CD4-positive, alpha-beta T cell treated with Interleukin-2 at 100 ng/mL for 4 hours (primary cell): ENCODE measurements at places on chromosomes 1 and 21.

DNA sequence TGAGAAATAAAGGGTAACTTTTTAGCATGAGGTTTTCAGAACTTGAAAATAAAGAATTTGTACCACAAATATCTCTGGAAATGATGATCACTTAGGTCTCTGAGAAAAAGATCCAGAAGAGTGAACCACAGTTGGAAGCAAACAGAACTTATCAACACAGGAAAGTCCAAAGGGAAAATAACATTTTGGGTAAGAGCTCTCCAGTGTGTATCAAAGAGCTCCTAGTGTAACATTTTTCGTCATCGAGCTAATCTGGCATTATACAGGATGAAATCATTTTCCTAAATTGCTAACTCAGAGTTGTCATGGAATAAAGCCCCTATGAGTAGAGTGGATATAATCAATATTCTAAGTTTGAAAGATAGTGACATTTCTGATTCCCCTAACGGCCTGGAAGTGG lies 104.0 kb downstream of the LMO4 start:
- DNase-seq = no peak

DNA sequence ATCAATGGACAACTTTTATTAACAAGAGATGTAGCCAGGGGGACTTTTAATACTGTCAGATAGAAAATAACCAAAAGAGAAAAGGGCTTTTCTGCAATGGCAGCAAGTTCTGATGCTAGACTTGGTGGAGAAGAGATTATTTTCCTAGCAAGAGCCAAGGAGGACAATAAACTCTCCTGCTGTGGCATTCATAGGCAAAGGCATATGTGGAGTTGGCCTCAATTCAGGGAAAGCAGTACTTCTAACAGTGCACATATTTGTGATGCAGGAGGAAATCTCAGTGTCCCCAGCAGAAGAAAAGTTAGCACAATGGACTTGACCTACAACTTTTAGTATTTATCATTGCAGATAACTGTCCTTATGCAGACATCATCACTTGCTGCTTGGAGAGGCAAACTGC lies 75.1 kb upstream of the GRIK1 start:
- no peak for DNase-seq

DNA sequence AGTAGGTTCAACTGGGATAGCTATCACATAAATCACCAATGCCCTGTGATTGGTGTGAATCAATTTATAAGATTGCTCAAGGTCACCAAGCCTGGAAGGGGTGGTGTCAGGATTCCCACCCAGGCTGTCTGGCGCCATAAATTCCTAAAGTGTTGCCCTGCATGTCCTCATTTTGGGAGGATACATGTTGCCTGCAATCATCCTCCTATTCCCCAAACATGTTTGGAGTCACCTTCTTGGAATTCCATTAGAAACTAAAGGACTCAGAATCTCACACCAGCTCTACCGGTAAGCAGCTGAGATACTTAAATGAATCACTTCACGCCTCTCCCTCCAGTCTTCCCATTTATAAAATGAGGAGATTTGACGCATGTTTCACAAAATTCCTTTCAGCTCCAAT lies 54.1 kb upstream of the SLC45A1 start:
- DNase-seq = no peak

GRCh38 chr1:76105372-76105771 lies 30.8 kb downstream of the ST6GALNAC3 start:
- no peak for DNase-seq

DNA sequence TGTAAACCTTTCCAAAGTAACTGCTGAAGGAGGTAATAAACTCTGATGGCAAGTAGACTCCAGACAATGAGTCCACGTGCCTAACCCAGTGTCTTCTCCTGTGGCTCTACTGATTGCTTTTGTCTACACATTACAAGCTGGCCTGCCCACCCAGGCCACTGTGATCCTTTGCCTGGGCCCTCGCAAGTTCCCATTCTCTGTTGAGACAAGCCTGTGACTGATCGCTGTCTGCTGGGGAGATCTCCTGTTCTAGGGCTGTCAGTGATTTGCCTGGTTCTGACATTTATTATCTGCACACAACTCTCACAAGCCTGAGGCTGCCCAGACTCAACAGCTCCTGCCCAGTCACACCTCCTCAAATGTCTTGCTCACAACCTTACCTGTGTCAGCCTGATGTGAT lies 81.4 kb downstream of the CYYR1 start:
- DNase-seq = no peak

- no peak for DNase-seq
Measured at GRCh38 chr1:70284366-70284765, 63.2 kb downstream of the SRSF11 start.

- no peak for DNase-seq
Measured at GRCh38 chr1:86263101-86263500, 106.5 kb upstream of the COL24A1 start.

DNA sequence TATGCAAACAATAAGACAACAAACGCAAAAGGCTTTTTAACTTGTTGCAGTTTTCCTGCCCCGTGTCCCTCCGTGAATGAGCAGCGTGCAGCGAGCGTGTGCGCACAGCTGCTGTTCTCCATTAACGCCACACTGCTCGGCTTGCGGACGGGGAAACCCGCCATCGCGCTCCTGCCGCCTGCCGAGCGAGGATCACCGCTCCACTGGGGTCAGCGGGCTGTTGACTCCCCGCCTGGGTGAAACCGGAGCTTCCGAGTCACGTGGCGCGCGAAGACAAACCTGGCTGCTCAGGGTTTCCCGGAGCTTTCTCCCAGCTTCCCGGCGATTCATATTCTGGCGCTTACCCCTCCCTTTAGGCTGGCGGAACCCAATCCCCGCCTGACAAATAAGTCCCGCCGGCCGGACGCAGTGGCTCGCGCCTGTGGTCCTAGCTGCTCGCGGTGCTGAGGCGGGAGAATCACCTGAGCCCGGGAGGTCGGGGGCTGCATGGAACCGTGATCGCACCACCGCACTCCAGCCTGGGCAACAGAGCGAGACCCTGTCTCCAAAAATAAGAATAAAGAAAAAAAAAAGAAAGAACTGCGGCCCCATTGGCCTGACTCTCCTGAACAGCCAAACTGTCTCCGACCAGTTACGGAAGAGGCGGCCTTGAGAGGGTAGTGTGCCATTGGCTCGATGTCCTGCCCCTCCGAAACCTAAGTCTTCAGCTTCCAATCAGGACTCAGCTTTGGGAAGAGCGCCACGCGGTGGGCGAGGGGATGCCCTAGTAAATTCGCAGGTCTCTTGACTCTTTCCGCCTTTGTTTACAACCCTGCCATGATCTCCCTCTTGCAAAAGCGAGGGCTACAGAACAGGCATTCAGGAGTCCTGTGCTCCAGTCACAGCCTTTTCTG lies at the start of gene CREB3L4:
TSS of gene CREB3L4 (plus strand) at position 796 of the 893 bp plus-strand sequence. CDS start 624 bp downstream, outside the sequence.
- peak; percentile 90 for DNase-seq

GRCh38 chr1:215568299-215568692 lies 1.2 kb downstream of the KCTD3 start:
- no peak for DNase-seq

GRCh38 chr1:194281376-194281775 lies 1095.0 kb upstream of the B3GALT2 start:
- no peak for DNase-seq

- DNase-seq = no peak
Measured at GRCh38 chr1:31574749-31575368, 1.5 kb upstream of the TINAGL1 start.

- no peak for DNase-seq
Measured at GRCh38 chr1:192706936-192707335, 71.0 kb downstream of the RGS13 start.

- DNase-seq = no peak
Measured at GRCh38 chr1:3331564-3331963, 122.9 kb upstream of the ARHGEF16 start.

DNA sequence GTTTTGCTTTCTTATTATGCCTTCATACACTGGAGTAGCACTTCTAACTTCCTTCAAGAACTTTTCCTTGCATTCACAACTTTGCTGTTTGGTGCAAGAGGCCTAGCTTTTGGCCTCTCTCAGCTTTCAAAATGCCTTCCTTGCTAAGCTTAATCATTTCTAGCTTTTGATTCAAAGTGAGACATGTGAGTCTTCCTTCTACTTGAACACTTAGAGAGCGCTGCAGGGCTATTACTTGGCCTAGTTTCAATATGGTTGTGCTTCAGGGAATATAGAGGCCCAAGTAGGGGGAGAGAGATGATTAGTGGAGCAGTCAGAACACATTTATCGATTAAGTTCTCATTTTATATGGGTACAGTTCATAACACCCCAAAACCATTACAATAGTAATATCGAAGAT lies 12.4 kb downstream of the ANGEL2 start:
- DNase-seq = no peak

- DNase-seq = no peak
Measured at GRCh38 chr1:98480271-98480670, 181.2 kb upstream of the SNX7 start.

DNA sequence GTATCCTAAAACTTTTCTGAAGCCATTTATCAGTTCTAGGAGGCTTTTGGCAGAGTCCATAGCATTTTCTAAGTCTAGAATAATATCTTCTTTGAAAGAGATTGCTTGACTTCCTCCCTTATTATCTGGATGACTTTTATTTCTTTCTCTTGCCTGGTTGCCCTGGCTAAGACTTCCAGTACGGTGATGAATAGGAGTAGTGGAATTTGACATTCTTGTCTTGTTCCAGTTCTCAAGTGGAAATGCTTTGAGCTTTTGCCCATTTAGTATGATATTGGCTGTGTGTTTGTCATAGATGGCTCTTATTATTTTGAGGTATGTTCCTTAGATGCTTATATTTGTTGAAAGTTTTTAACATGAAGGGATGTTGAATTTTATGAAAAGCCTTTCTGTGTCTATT lies 1647.9 kb downstream of the PLA2G4A start:
- no peak for DNase-seq

- no peak for DNase-seq
Measured at GRCh38 chr1:2363847-2364513, 27.4 kb downstream of the MORN1 start.

GRCh38 chr1:208923946-208924720 lies 659.4 kb upstream of the CAMK1G start:
- DNase-seq = no peak

DNA sequence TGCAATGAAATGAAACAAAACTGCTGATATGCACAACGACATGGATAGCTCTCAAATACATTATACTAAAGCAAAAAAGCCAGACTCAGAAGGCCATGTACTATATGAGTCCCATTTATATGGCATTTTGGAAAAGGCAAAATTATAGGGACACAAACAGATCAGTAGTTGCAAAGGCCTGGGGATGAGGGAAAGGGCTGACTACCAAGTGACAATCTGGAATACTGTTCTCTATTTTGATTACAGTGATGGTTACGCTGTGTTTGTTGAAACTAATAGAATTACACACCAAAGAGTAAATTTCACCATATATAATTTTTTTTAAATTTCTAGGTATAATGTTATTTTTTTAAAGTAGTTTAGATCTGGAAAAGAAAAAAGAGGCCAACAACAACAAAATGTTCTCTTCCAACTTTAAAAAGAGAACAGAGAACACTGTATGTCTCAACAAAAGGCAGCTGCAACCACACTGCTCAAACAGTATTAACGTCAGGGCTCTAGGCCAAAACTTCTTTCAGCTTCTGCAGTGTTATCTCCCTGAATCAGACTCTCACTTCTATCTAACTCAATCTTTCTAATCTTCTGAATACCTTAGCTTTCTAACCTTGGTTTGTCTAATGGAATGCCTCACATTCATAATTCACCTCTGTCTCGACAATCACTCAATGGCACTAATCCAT lies 75.8 kb downstream of the FOXJ3 start:
- DNase-seq = no peak

- no peak for DNase-seq
Measured at GRCh38 chr1:84286071-84286470, 15.4 kb upstream of the SAMD13 start.

GRCh38 chr1:111818081-111818480 lies 62.4 kb downstream of the DDX20 start:
- no peak for DNase-seq

DNA sequence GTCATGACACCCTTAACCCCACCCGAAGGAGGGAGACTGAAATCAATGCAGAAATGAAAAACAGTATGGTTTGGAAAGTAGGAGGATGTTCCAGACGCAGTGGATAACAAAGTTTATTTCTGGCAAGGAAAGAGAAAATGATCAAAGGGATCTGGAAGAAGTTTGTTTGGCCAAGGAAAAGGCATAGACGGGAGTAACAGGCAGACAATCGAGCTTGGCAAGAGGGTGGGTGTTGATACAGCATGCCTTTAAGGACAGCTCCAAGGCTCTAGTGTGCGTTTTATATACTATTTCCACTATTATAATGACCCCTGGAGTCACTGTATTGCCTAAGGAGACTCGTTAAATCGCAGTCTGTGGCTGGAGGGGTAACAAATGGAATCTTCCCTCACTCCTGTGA lies 303.7 kb upstream of the RUNX1 start:
- no peak for DNase-seq

DNA sequence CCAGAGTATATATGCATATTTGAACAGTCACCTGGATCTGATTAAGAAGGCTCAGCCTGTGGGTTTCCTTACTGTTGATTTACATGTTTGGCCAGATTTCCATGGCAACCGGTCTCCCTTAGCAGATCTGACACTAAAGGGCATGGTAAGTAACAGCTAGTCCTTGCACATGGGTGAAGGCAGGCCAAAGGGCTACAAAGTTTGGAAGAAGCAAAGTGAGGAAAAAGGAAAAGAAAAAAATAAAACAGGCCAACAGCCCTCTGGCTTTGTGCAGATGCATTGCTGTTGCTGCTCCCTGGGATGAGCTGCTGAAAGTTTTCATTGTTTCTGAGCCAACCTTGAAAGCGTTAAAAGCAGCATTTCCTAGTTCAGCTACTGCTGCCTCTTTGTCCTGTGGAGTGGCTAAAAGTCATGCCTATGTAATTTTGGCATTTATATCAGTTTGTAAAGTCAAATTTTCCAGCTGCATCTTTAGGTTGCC lies 176.5 kb upstream of the HOOK1 start:
- no peak for DNase-seq

- no peak for DNase-seq
Measured at GRCh38 chr1:198107091-198107501, 49.7 kb upstream of the NEK7 start.

DNA sequence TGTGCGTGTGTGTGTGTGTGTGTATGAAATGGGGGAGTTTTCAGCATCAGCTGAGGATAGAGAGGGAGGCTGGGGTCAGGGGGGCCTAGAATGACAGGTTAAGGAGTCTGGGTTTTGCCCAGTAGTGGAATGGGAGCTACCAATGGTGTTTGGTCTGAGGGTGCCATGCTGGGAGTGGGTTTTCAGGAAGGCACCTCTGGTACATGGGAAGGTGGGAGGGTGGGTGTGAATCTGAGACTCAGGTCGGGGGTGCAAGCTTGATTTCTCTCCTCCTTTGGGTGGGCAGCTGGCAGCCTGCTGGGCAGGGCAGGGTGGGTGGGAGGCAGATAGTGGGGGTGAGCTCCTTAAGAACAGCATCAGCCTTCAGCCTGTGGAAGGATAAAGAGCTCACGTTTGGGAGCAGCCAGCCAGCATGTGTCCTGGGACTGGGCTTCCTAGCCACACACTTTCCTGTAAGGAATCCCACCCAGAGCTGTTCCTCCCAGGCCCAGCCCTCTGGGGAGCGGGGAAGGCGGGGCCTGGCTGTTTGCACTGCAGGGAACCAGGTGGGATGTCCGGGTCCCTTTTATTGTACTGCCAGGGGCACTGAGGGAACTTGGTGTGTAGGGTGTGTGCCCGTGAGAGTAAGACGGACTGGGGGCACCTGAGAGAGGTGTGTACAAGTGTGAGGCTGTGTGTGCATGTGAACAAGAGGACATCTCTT lies 152.8 kb downstream of the FOXD2 start:
- no peak for DNase-seq

- no peak for DNase-seq
Measured at GRCh38 chr1:18264450-18265039, 156.9 kb downstream of the IGSF21 start.
